ENCODE measurements at places on chromosomes 7 and 10. TPM values are rescaled to one million over a fixed set of nuclear protein-coding genes. Genes with fewer than 3 reads are reported as not detected.

The CYP3A4 gene
- not detected for total RNA-seq

DNA sequence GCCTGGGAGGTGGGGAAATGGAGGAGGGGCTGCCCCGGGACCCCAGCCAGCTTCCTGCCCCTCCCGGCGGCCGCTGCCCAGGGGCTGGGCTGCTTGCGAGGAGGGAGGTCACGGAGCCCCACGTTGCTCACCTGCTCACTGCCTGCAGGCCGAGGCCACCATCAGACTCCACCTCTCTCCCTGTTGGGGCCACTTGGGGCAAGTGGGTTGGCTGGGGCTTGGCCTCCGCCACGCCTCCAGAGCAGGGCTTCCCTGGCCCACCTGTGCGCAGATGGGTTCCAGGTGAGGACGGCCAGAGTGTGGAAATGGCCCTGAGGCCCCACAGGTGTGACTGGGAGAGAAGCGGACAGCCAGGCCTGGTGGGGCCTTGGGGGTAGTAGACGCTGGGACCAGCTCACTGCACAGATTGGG is 82.8 kb upstream of the DIP2C start:
- DNase-seq = no peak

The GIGYF1 gene
- total RNA-seq = 29.3 TPM

- no peak for DNase-seq
These were observed 495.0 kb upstream of the MGMT start for GRCh38 chr10:128972036-128972405.

DNA sequence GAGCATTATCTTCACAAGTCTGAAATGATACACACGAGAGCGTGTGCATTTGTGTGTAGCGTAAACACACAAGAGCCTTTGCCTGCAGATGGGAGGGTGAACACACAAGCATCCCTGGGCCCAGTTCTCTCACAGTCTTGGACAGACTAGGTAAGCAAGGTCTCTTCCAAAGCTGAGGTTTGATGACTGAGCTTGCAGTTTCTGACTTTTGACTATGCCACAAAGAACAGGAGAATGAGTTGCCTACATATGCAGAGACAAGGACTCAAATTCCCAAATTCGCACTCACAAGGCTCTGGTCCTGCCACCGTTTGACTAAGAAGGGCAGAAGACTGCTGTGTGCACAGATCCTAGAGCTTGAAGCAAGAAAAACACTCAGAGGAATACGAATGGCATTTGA is 55.8 kb downstream of the FAM53B start:
- DNase-seq = no peak

- DNase-seq = no peak
These were observed 12.7 kb downstream of the FBXW4 start for GRCh38 chr10:101682172-101682825.

DNA sequence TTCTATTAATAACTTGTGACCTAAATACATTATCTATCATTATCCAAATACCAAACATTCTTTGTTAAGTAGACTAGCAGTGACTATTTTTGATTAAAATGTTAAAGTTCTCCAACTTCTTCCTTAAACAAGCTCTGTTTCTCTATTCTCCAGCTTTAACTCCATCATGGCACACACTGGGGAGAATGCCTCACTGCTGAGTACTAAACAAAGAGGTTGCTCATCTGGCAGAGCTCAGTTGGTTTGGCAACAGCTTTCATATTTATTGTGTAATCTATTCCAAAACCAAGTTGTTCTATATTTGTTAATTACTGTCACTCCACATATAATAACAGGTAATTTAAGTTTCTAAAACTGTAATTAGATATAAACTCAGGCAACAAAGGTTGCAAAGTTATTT is 89.6 kb downstream of the USP6NL start:
- DNase-seq = no peak

- DNase-seq = peak; percentile 88
These were observed 118.9 kb downstream of the APBB1IP start for GRCh38 chr10:26556748-26557640.

DNA sequence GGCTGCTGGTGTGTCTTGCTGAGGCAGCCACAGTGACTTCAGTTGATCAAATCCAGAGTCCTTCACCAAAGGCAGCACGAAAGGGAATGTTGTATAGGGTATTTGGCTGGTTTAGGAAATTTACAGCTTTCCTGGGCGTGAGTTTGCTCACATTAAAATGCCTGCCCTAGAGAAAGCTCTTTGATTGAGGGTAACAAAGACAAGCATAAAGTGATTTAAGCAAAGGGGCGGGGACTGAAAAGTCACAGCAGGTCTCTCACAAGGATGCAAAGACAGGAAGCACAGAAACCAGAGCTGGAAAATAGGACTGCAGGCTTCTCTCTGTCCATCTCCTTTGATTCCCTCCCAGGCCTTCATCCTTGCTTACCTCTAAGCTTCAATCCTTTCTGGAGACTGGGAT is 139.2 kb downstream of the ELMO1 start:
- no peak for DNase-seq

- no peak for DNase-seq
These were observed 617.1 kb downstream of the KCNMA1 start for GRCh38 chr10:77020426-77021040.

The PDCD11 gene
- total RNA-seq = 19.2 TPM

- DNase-seq = no peak
These were observed 4.0 kb upstream of the CFAP58 start for GRCh38 chr10:104349623-104350126.

GRCh38 chr10:112491144-112491543 is 44.1 kb downstream of the VTI1A start:
- no peak for DNase-seq

- no peak for DNase-seq
These were observed 5.4 kb upstream of the STK17A start for GRCh38 chr7:43577485-43577951.

GRCh38 chr10:111108441-111108840 is 31.6 kb downstream of the ADRA2A start:
- DNase-seq = no peak

DNA sequence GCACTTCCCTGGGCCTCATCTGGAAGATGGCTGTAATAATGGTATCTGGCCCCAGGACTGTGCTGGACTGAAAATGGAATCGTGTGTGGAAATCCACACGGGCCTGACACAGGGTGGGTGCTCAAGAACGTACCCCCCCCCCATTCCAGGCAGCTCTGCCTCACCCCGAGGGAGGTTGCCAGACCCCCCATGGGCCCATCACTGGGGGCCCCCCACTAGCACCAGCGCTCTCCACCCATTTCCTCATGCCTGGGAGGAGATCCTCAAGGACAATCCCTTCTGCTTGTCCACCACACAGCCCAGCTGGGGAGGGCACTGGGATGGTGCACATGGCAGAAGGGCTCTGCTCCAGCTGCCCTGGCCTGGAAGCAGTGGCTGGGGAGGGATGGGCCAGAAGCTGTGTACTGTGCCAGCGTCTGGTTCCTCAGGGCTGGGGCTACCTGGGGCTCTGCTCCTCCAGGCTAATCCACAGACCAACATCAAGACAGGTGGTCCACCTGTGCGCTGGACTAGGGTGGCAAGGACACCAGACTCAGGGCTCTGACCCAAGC is 55.4 kb downstream of the CAMK2B start:
- no peak for DNase-seq

The KCP gene
- total RNA-seq = 1.1 TPM

The PHYH gene
- total RNA-seq = 38.9 TPM

The TMEM120A gene
- total RNA-seq = 32.1 TPM

DNA sequence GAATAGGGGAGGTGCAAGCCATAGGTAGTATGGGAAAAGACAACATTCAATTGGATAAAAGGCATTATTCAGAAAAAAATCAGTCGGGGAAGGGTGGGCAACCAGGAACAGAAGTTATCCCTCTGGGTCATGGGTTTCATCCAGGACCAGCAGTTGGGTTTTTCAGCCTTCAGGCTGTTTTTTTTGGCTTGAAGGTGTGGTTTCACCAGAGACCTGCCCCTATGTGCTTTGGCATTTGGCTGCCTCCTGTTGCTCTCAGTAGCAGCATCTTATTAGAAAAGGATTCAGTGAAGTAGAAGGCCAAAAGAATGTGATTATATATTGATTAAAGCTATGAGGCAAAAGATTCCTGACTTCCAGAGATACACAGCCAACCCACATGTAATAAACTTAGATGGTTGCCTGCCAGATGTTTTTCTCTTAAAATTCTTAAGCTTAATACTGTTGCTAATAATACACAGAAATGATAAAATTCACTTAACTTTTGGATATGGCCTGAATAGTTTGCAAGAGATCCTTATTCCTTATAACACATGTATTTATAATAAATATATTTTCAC is 251.7 kb upstream of the CSTF2T start:
- DNase-seq = no peak

DNA sequence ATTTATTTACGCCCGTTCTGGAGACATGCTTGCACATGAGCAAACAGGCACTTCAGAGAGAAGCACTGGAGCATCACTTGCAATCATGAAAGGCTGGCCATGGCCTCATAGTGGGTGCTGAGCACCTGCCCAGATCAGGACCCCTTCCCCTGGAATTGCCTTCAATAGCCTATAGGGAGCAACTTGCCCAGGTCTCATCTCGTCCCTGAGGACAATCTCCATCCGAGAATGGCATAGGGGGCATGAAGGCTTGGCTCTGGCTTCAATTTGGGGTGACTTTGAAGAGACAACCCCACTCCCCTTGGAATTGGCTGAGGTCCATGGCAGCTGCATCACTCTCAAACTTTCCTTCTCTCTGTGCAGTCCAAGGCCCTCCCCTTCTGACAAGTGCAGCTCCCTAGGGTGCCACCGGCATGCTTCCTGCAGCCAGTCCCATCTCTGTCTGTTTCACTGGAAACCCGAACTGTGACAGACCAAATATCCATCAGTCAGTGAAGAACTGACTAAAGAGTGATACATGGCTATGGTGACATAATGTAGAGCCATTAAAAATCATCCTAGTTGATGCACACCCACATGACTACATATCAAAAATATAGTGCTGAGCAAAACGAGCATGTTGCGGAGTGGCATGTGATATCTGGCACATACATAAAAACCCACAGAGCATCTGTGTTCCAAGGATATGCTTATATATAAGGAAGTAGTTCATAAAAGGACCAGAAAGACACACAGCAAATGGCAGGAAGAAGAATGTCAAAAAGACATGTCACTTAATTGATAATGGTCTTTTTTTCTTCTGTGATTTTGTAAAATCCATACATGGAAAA is 12.4 kb downstream of the GDF2 start:
- no peak for DNase-seq

The ITIH5 gene
- total RNA-seq = 2.2 TPM

The LAMB4 gene
- total RNA-seq = 0.36 TPM

The FRMPD2 gene
- 0.59 TPM for total RNA-seq

DNA sequence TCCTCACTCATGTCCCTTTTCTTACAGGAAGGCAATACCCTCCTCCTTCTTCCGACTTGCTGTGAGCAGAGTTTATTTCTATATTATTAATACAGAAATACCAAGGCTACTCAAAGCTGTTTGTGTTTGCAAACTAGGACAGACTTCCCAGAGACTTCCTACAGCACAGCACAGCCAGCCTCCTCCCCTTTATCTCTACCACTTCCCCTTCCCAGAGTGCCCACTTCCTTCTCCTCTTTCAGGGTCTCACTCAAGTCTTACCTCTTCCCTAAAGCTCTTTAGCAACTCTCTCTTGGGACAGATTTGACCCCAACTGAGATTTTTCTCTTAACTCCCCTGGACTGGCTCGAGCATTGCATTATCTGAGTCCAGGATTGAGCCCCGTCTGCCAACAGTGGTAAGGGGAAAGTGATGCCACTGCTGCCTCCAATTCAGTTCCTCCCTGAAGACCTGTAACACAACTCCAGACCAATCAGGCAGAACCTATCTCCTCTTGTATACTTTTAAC is 5.5 kb upstream of the LRGUK start:
- DNase-seq = no peak

GRCh38 chr7:131250331-131250730 is 77.3 kb upstream of the MKLN1 start:
- no peak for DNase-seq

The TUBB8 gene
- total RNA-seq = not detected

- no peak for DNase-seq
These were observed 61.1 kb downstream of the SGCE start for GRCh38 chr7:94594882-94595281.

GRCh38 chr10:56116684-56117083 is 244.4 kb downstream of the ZWINT start:
- no peak for DNase-seq

DNA sequence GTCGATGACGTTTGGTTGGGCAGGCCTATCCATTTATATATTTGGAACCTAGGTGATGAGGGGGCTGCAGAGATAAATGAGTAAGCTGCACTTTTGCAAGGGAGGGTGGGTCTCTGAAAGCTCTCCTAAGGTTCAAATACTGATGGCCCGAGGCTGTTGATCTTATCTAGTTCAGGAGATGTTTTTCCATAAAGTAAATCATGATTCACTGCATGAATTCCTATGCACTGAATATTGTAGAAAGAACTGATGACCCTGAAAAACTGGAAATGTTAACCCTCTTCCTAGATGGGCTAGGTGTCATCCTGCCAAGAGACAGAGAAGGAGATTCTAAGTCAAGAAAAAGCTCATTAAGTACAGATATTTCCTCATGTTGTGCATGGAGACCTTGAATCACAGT is 459.9 kb downstream of the PLXNA4 start:
- no peak for DNase-seq

- no peak for DNase-seq
These were observed 24.8 kb downstream of the TBC1D12 start for GRCh38 chr10:94427166-94427565.

- no peak for DNase-seq
These were observed 27.8 kb downstream of the ENTPD1 start for GRCh38 chr10:95783741-95784140.

The SPDYE16 gene
- 0.36 TPM for total RNA-seq

GRCh38 chr10:91096274-91096673 is 124.2 kb upstream of the PCGF5 start:
- no peak for DNase-seq

The ZNF365 gene
- 9.1 TPM for total RNA-seq

DNA sequence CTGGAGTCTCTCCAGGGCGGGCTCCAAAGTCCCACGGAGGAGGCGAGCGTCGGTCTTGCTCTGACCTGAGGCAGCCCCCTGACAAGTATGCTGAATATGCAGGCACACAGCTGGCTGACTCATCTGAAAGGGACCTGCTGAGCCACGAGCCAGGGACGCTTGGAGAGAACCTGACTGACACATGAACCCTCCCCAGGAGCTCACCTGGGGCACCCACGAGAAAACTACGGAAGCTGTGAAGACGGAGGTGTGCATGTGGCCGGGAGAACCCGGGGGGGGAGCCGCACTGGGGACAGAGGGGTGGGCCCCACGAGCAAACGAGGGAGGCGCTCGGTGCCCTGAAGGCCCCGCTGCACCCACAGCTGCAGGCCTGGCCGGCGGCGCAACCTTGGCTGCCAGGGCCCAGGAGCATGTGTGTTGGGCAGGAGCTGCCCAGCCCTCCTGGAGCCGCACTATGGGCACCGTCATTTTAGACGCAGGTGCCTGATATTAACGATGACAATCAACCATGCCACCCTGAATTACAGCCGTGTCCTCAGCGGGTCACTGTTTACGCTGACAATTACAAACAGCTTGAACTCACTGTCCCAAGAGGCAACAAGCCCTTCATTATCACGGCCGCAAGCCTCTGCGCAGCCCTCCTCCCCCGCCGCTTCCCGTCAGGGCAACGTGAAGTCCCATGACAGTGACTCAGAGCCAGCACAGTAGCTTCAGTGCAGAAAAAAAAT is 64.7 kb downstream of the DIP2C start:
- DNase-seq = peak; percentile 97

The ADRB1 gene
- total RNA-seq = not detected

GRCh38 chr7:139362302-139362701 is 2.6 kb downstream of the LUC7L2 start:
- DNase-seq = no peak

GRCh38 chr10:58743466-58744115 is 230.9 kb downstream of the BICC1 start:
- peak; percentile 65 for DNase-seq
